Activated CD8-positive, alpha-beta memory T cell treated with anti-CD3 and anti-CD28 coated beads for 48 hours (primary cell): ENCODE measurements at places on chromosomes 11 and 22.

GRCh38 chr11:75775056-75775455, 6.5 kb downstream of the DGAT2 start:
- DNase-seq = no peak

DNA sequence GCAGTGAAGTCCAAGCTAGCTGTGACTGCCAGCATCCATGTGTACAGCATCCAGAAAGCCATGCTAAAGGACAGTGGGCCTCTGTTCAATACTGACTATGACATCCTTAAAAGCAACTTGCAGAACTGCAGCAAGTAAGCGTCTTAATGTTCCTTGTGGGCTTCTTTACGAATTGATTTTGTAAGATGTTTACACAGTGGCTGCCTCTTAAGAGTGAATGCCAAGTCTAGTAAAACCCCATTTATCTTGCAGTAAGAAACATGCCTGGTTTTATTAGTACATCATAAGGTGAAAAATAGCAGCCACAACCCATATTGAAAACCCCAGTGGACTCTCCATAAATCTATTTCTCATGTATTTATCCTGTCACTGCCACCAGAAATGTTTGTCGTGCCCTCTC, 20.5 kb downstream of the POLD3 start:
- no peak for DNase-seq

- DNase-seq = no peak
These were observed 78.1 kb upstream of the ALKBH3 start for GRCh38 chr11:43802509-43802908.

GRCh38 chr11:63536669-63537292, at the start of gene PLAAT4:
Gene PLAAT4, plus strand, starts transcription at chr11:63536808. Its CDS starts 61 bp downstream, at chr11:63536869.
- no peak for DNase-seq
